Activated CD8-positive, alpha-beta memory T cell treated with anti-CD3 and anti-CD28 coated beads for 24 hours (primary cell): ENCODE measurements at places on chromosomes 5 and 9.

- peak; percentile 87 for DNase-seq
Observed at GRCh38 chr5:36507332-36507952, 99.0 kb upstream of the SLC1A3 start.

GRCh38 chr5:133941456-133942196 lies 26.8 kb downstream of the C5orf15 start:
- DNase-seq, result peak; percentile 45

DNA sequence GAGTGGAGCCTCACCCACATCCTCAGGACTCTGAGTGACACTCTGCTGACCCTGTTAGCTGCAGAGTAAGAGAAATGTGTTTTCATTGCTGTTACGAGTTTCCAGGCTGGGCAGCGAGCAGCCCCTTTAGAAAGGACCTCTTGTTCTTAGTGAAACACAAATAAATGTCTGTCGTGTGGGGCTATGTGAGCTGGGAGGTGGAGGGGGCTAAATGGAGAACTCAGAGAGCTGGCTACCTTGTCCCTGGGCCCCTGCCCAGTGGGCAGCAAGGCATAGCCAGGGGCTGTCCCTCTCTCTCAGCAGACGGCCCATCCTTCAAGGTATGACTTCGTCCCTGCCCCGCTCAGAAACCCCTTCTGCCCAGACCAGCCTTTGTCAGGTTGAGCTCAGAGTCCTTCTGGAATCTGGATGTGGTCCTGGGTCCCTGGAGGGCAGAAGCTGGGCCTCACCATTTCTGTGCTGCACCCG lies 10.2 kb downstream of the DCANP1 start:
- peak; percentile 32 for DNase-seq

DNA sequence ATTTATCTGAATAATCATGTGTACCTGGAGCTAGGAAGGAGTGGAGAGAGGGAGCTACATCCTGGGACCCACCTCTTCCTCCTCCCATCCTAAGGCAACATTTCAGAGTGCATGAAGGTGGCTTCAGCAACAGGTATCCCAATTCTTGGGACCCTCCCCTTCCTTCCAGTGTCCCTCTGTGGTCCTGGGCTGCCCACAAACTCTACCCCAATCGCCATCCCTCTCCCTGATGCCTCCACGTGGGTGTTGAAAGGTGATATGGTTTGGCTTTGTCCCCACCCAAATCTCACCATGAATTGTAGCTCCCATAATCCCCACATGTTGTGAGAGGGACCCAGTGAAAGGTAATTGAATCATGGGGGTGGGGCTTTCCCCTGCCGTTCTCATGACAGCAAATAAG lies 121.4 kb downstream of the MED10 start:
- no peak for DNase-seq

- DNase-seq, result no peak
Observed at GRCh38 chr5:35058374-35058788, 10.6 kb upstream of the AGXT2 start.

GRCh38 chr9:108816037-108816436 lies 39.7 kb downstream of the ACTL7B start:
- no peak for DNase-seq

DNA sequence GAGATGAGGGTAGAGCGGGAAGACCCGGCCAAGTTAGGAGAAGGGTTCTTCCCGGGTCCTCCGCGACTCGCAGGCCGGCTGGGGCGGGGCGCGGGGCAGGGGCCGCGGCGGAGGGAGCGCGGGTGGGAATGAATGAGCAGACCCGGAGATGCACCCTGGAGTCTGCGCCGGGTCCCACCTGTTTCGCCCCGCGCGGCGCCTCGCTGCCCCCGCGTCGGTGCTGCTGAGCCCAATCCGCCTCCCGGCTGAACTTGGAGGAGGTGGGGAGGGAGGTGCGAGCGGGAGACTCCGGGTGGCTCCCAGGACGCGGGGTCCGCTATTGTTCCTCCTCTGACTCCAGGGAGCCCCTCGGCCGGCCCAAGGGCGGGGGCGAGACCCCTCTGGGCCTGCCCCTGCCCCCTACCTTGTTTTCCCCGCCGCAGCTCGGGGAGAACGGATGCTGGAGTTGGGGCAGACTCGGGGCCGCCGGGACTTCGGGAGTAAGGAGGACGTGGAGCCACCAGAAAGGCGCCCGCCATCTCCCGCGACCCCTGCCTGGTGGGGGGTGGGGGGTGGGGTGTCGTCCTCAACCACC lies 659 bp downstream of the RAI14 start:
- no peak for DNase-seq

DNA sequence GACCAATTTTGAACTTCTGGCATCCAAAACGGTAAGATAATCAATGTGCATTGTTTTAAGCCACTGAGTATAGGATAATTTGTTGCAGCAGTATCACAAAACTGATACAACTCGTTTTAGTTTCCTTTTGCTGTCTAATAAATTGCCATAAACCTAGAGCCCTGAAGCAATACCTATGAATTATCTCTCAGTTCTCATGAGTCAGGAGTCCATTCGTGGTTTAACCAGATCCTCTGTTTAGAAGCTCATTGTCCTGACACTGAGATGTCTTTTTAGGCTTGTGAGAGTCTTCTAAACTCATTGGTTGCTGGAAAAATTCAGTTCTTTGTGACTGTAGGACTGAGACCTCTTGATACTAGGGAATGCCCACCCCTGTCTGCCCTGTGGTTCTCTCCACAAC lies 262.9 kb downstream of the SEMA5A start:
- no peak for DNase-seq

DNA sequence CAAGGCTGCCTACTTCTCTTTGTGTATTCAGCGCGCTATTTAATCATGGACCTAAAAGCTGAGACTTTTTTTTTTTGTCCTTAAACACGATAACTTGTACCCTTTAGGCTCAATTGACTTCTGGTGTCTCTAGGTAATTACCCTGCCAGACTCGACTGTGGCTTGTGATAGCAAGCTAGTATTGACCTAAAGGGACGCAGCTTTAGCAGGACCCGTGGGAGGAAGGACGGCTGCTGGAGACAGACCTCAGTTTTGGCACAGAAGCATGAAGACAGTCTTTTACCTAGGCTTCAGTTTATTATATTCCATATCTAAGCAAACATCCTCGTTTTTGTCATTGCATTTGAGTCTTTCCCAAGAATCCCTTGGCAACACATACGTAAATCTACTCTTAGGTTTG lies 115.3 kb downstream of the SMC2 start:
- DNase-seq, result no peak

GRCh38 chr9:78296201-78296892 lies 578 bp upstream of the PSAT1 start:
- DNase-seq, result no peak

DNA sequence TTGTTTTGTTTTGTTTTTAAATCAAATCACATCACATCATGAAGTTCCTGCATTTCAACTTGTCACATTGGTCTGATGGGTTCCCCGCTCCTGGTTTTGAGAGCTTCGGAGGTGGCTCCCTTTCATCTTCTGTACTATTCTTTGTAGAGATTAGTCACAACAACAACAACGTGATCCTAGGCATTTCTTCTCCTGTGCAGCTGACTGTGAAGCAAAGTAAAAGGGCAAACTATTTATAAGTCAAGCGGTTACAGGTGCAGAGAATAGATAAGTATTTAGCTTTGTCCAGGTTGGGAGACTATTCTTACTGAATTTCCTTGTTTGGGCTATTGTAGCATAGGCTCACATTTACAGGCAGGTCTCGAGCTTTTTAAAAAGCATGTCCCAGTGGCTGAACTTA lies 197.7 kb upstream of the CDKN2B start:
- DNase-seq, result no peak

DNA sequence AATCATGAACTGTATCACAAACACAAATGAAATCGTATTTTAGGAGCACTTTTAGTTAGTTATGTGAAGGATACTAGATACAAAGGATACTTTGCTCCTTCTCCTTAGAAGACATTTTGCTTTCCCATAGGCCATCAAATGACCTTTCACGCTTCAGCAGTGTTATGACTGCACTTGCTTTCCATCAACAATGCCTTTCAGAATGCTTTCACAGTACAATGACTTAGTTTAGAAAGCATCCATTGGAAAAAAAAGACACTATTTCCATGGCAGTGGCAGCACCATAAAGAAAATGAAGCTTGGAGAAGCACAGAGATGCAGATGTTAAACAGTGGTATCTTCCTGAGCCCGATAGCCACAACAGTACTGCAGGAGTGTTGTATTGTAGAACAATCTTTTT lies 203.9 kb downstream of the PCSK1 start:
- DNase-seq, result no peak

GRCh38 chr5:14309878-14310531 lies 166.9 kb downstream of the TRIO start:
- DNase-seq, result no peak

DNA sequence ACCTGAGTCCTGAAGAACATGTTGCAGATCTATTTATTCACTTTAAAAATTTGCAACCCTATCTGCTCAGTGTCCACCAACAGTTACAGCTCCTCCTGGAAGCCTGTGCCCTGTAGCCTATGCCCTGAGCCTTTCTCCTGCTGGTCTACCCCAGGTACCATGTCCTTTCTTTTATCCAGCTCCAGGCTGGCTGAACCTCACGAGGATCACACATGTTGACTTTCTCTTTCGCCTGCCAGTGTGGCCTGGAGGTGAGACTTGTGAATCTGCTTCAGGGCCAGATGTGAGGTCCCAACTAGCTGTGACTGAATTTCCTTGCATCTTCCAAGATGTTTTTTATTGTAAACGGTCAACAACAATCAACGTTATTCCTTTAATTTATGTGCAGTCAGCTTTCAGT lies 70.7 kb downstream of the GDNF start:
- DNase-seq, result no peak

DNA sequence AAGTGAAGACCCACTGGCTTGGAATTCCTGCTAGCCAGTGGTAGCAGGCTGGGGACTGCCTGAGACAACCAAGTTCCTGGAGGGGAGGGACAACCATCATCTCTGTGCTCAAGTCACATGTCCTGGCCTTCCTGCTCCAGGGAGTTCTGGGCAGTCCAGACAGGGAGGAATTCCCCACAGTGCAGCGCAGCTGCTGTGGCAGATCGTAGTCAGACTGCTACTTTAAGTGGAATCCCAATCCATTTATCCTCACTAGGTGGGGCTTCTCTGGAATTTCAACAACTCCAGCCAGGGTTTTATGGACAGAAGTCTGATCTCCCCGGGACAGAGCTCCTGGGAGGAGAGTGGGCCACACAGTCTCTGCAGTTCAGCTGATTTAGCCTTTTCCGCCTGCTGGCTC lies 20.9 kb upstream of the OR5C1 start:
- no peak for DNase-seq

DNA sequence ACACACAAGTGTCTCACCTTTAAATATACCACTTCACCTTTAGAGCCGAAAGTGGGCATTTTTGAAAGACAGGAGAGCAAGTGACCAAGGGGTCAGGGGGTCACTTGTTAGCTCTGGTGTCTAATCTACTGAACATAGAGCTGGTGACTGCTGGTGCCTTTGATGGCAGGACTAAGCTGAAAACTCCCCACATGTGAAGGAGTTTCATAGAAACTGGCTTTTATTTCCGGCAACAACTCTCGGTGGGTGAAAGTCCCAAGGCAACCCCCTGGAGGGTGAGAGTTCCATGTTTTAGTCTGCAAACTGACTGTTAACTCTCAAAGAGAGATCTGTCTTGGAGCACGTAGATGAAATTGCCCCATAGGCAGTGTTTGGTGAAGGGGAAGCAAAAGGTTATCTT lies 466.9 kb downstream of the DMRTA1 start:
- no peak for DNase-seq

- DNase-seq, result no peak
Observed at GRCh38 chr5:16877267-16877935, 58.7 kb downstream of the MYO10 start.

- no peak for DNase-seq
Observed at GRCh38 chr5:157057459-157058370, 1.2 kb downstream of the HAVCR1 start.

GRCh38 chr9:130539420-130540223 lies 39.8 kb upstream of the FUBP3 start:
- DNase-seq, result no peak

DNA sequence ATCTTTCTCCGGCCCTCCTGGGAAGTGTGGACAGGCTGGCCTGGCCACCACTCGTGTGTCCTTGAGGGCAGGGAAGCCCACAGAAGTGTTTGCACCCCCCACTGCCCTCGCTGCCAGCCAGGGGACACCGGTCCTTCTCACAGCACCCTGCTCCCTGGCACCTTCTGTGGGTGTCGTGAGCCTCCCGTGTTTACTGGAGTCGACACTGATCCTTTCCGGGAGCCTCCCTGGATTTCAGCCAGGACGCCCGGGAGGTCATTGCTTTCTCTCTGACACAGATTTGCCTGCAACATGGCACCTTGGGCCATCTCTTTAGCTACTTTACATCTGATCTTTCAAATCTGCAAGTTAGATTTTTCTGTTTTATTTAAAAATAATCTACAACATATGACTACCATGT lies 120.4 kb upstream of the CACNA1B start:
- no peak for DNase-seq

DNA sequence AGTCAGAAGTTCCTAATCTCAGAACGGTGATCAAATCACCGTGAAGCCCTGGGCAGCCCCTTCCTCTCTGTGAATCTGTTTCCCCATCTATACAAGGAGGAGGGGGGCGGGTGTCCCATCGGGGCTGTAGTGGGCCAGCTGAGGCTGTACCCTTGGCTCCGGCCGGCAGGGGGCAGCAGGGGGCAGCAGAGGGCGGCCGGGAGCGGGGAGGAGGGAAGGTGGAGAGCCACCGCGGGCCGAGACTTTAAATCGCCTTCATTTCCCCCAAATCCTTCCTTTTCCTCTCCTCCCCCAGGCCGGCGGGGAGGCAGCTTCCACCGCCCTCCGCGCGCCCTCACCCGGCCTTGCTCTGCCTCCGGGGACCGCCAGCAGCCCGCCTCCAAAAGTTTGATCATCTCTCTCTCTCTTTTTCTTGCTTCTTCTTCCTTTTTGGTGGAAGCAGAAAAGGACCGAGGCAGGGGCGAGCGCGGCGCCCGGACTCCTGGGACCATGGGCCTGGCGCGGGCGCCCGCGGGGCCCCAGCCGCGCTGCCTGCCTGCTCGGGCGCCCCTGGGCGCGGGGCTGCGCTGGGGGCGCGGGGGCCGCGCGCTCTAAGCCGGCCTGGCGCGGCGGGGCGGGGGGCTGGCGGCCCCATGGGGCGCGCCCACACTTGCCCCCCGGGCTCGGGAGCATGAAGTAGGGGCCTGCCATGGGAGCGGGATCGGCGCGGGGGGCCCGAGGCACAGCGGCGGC lies at the start of gene COL27A1:
Gene COL27A1, plus strand, starts transcription at position 275 of the 732 bp plus-strand sequence. Its CDS starts 414 bp downstream, at position 689.
- peak; percentile 93 for DNase-seq

DNA sequence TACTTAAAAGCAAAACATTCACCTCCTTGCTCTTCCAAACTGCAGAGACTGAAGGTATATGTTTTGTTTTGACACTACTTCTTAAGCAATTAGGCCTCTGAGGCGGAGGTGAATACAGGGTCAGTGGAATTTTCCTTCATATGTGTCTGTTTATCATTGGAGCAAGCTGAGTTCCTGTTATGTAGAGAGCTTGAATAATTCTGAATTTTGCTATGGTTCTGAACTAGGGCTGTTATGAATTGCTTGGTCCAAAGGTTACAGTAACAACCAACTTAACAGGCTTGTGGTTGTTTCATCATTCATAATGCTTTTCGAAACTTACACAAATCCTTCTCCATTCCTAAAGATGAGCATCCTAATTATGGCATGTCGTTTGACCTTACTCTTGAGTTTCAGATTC lies 444.6 kb upstream of the MEF2C start:
- no peak for DNase-seq

- DNase-seq, result no peak
Observed at GRCh38 chr5:148446611-148447010, 62.9 kb downstream of the FBXO38 start.
